Activated naive CD4-positive, alpha-beta T cell treated with anti-CD3 and anti-CD28 coated beads, Interleukin-2, amount 10 ng/mL, durations not matched to agents 5 hours and 36 hours (primary cell): ENCODE measurements at places on chromosomes 7 and 10. TPM values are rescaled to one million over a fixed set of nuclear protein-coding genes. Genes with fewer than 3 reads are reported as not detected.

The CALN1 gene
- total RNA-seq, result not detected

The TTYH3 gene
- 15.9 TPM for total RNA-seq

The MMP21 gene
- total RNA-seq, result not detected

The DEPP1 gene
- total RNA-seq, result 0.31 TPM

The DPP6 gene
- total RNA-seq, result not detected

The CARD11 gene
- 134 TPM for total RNA-seq

The AKR1D1 gene
- not detected for total RNA-seq

The CDNF gene
- total RNA-seq, result 0.65 TPM

The ACHE gene
- total RNA-seq, result not detected

The ZNF485 gene
- total RNA-seq, result 6.5 TPM

The CACNB2 gene
- not detected for total RNA-seq

The PTCD1 gene
- total RNA-seq, result 9.7 TPM

The C10orf53 gene
- total RNA-seq, result not detected

The TMEM236 gene
- total RNA-seq, result 0.05 TPM

The GIMAP2 gene
- 117 TPM for total RNA-seq

The PPP1R3A gene
- total RNA-seq, result not detected

The ABCC2 gene
- 1.7 TPM for total RNA-seq

The PLEKHS1 gene
- total RNA-seq, result not detected

The GPER1 gene
- total RNA-seq, result 0.10 TPM

The MINDY4 gene
- 1.3 TPM for total RNA-seq

The C10orf105 gene
- 0.50 TPM for total RNA-seq

The SEC31B gene
- total RNA-seq, result 296 TPM

The RNF148 gene
- not detected for total RNA-seq

The FXYD4 gene
- total RNA-seq, result not detected

The SMO gene
- total RNA-seq, result 0.08 TPM

The ASAH2 gene
- total RNA-seq, result 1.6 TPM

The COX15 gene
- 37.3 TPM for total RNA-seq

The CNPY4 gene
- 35.7 TPM for total RNA-seq
